Coronary artery (tissue), 2 donors: ENCODE measurements at places on chromosomes 1 and 21.

- no peak for DNase-seq
Measured at GRCh38 chr1:155657463-155657862, 31.1 kb downstream of the YY1AP1 start.

DNA sequence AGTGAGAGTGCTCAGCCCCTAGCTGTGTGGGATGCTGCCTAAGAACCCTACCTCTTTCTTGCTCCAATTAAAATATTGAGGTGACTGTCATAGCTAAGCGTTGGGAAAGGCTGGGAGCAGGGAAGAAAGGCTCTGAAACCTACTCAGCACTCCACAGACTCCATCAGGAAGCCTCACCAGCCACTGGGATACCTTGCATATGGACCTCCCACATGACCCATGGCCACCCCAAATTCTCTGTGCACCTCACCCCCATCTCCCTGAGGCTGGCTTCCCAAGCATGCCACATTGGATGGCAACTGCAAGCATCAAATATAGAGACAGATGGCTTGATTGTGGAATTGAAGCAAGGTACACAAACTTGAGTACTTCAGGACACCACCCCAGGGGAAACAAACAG, 41.8 kb downstream of the FLVCR1 start:
- DNase-seq: no peak

GRCh38 chr1:111656086-111657017, 36.8 kb downstream of the RAP1A start:
- no peak for DNase-seq

DNA sequence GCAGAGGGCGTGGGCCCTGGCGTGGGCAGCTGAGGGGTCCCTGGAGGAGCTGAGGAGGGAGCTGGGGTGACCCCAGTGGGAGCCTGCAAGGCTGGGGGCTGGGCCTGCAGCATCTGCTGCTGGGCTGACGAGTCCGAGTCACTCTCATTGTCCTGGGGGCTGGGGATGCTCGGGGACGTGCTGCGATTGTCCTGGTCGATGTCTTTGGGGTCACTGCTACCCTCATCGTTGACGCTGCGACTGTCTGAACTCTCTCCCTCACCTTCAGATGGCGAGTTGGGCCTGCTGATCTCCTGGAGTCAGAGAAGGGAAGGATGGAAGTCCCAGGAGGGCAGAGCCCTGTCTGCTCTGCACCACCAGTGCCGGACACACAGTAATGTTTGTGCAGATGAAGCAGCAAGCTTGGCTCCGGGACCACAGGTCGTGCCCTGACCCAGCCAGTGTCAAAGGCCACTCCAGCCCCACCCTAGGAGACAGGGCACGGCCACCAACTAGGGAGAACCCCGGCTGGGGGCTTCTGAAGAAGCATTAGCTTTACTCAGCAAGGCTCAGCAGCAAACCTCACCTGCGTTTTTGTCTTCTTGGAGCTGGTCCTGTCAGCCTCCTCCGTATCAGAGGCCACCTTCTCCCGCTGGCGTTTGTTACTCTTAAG, 43.4 kb downstream of the SLC45A1 start:
- DNase-seq: no peak

DNA sequence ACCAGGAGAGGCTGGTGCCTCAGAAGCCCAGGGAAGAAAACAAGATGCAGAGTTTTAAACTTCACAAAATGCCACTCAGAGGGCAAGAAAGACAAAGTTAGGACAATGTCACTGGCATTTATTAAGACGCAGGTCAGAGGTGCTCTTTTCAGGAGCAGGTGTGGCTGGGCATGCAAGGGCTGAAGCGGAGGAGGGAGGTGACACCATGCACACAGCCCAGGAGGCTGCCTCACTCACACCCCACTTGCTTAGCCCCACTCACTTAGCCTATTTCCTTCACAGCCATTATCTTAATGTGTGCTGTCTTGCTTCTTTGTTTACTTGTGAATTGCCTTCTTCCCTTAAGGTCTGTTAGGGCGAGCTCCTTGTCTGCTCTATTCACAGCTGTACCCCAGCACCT, 17.2 kb downstream of the HIVEP3 start:
- no peak for DNase-seq
